ENCODE measurements at places on chromosomes 12 and 14.

GRCh38 chr12:3042394-3042793 is 34.8 kb upstream of the TSPAN9 start:
- peak; percentile 12 for DNase-seq

DNA sequence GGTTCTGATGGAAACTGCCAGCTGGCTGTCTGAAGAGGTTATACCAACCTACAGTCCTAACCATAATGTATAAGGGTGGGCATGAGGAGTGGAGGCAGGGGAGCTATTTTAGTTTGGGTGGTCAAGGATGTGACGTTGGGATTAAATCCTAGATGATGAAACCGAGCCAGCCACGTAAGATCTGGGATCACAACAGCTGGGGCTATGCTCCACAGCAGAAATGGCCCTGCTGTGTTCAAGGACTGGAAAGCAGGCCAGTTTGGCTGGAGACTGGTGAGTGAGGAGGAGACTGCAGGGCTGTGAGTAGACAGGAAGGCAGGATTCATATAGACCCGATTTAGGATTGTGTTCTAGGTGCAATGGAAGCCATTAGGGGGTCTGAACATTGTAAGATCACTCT is 66.1 kb downstream of the SAMD4A start:
- DNase-seq: no peak

GRCh38 chr12:25942709-25943108 is 15.8 kb upstream of the RASSF8 start:
- no peak for DNase-seq

- DNase-seq: peak; percentile 96
Observed at GRCh38 chr12:50763639-50764285, at the start of gene ATF1. Gene ATF1, plus strand, starts transcription at chr12:50764101. Its CDS starts 16,045 bp downstream, at chr12:50780146.

GRCh38 chr12:85519163-85519562 is 239.1 kb downstream of the ALX1 start:
- no peak for DNase-seq

DNA sequence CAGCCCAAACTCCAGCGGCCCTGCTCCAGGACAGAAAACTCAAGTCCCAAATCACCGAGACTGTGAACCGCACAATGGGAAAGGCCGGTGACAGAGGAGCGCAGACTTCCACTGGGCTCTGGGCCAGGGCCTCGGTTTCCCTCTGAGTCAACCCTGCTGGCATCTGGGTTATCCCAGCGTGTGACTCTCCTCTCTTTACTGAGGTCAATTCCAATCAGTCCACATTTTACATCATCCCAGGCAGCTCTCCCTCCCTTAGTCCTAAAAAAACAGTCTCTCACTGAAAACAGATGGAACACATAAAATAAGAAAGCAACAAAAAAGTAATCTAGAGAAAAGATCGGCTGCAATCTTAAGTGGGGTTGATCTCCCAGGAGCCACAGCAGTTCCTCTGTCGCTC is 36.9 kb downstream of the ITPK1 start:
- no peak for DNase-seq

DNA sequence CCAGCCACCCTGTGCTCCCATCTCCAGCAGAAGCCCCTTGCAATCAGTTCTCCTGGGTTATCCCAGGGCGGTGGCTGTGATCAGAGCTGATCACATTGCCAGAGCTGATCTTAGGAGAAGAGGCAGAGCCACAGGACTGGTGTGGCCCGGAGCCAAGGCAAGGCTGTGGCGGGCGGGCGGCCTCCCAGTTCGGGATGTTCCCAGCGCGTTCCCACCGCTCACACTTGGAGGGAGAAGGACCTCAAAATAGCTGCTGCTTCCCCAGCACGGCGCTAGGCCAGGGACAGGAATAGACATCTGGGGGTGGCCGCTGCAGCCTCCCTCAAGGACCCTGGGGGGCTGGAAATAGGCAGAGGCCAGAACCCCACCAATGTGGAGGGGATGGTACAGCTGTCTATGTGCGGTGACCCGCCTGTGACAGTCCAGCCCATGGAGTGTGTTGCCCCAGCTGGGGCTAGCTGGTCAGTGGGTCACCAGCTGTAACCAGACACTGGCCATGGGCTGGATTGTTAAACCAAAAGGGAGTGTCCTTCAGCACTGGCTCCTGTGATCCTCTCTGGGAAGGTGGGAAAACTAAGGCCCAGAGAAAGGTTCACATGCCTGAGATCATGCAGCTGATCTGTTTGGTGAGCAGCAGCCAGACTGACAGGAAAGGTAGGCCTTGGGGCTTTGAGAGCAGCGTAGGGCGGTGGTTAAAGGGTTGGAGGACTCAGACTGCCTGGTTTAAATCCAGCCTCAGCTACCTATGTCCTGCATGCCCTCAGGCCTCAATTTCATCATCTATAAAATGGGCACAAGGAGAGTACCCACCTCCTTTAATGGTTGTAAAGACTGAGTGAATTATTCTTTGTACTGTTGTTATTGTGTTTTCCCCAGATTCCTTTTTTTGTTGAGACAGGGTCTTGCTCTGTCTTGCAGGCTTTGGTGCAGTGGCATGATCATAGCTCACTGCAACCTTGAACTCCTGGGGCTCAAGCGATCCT is 8.0 kb upstream of the POP5 start:
- DNase-seq: no peak

- DNase-seq: no peak
Observed at GRCh38 chr12:10365696-10366405, 24.0 kb downstream of the KLRK1 start.

- DNase-seq: peak; percentile 95
Observed at GRCh38 chr14:73764406-73765280, 50.5 kb upstream of the PNMA1 start.

GRCh38 chr12:122420471-122421162 is 1.9 kb downstream of the CLIP1 start:
- DNase-seq: no peak

DNA sequence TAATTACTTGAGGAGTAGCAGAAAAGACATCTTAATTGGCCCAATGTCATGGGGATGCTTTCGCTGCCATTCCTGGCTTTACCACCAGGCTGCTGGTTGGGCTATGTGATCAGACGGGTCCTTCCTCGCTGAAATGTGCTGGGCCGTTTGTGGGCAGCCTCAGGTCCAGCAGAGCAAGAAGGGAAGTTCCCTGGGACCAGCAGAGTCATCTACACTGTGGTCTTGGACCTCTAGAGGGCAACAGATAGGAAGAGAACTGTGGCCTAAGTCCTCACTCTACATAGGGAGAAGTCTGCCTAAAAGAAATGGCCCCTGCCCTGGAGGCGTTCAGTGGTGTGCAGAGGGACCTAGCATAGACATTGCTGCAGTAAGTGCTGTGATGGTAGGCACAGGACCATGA is 10.9 kb downstream of the EVL start:
- peak; percentile 95 for DNase-seq

DNA sequence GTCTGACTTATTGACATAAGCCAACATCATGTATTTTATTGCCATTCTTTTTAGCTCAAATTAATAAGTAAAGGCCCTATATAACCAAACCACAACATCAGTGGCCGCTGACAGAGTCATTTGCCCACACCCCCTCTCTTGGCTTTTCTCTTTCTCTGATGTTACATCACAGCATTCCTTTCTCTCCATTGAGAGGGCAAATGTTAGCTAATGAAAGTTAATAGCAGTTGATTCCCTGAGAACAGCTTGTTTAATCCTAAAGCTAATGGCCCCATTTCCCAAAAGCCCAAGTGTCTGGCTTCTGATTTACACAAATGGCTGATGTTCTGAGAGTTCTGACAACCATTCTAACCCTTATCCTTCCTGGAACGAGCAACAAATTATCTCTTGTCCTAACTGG is 308.8 kb downstream of the SNAPC1 start:
- DNase-seq: no peak

DNA sequence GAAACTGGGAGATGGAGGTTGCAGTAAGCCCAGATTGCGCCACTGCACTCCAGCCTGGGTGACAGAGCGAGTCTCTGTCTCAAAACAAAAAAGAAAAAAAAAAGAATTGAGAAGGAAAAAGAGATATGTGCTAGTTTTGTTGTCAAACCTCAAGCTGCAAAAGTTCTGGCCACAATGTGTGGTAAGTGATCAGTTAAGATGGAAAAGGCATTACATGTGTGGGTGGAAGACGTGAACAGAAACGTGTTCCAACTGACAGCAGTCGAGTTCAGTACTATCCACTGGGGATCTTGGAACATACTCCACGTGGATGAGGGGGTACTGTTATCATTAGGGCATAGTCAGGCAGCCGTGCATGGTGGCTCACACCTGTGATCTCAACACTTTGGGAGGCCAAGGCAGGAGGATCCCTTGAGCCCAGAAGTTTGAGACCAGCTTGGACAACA is 17.3 kb downstream of the GPR68 start:
- DNase-seq: no peak

GRCh38 chr12:112881602-112882001 is 25.2 kb upstream of the OAS1 start:
- no peak for DNase-seq

DNA sequence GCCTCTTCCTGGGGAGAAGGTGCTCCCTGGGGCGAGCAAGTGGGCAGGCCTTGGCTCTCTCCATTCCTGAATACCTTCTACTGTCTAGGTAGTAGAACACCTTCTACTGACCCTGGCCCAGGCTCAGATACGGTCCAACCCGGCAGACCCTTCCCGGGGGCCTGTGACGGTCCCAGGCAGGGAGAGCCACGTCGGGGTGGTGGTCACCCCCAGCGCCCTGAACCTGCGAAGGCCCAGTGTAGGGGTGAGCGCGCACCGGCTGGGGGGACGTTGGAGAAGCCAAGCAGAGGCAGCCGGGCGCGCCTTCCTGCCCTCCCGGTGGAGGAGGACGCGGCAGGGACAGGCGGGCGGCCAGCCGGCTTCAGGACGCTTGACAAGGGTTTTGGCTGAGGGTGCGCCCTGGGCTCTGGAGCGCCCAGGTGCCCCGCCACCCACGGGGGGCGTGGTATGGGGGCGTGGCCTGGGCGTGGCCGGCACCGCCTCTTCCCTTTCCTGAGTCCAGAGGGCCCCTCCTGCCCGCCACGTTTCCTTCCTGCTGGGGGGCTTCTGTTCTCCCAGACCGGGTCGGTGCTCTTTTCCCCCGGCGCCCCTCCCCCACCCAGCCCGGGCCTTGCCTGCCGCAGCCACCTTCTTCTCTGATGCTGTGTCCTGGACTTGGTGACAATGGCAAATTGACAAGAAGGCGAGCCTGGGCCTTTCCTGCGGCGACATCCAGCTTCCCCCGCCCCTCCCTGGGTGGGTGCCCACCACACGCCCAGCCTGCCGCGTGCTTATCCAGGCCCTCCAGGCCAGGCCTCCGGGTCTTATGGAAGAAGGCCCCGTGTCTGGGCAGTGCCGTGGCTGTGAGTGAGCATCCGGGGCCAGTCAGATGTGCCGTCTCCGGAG is 24.5 kb upstream of the PPP1R13B start:
- no peak for DNase-seq

DNA sequence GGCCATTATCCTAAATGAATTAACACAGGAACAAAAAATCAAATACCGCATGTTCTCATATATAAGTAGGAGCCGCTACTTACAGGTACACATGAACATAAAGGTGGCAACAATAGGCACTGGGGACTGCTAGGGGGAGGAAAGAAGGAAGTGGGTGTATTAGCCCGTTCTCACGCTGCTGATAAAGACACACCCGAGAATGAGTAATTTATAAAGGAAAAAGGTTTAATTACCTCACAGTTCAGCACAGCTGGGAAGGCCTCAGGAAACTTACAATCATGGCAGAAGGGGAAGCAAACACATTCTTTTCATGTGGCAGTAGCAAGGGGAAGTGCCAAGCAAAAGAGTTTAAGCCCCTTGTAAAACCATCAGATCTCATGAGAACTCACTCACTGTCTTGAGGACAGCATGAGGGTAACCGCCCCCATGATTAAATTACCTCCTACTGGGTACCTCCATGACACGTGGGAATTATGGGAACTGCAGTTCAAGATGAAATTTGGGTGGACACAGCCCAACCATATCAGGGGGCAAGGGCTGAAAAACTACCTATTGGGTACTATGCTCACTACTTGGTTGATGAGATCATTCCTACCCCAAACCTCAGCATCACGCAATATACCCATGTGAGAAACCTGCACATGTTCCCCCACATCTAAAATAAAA is 16.4 kb upstream of the MIA2 start:
- peak; percentile 11 for DNase-seq

- no peak for DNase-seq
Observed at GRCh38 chr14:65792208-65792905, 379.8 kb downstream of the FUT8 start.

DNA sequence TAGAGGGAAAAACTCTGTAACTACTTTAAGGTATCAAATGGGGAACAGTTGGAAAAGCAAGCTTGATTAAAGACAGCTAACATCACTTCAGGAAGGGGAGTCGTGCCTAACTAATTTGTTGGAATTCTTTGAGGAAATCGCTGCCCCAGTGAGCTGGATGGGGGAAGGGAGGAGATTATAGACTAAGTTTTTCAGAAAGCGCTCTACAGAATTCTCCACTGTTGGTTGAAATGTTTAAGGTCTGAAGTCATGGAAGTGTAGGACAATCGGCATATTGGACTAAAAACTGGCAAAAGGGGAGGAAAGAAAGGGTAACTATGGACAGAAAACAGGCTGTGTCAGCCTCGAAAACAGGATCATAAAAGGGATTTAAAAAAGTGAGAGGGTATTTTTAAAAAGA is 229.9 kb upstream of the HMGA2 start:
- no peak for DNase-seq

DNA sequence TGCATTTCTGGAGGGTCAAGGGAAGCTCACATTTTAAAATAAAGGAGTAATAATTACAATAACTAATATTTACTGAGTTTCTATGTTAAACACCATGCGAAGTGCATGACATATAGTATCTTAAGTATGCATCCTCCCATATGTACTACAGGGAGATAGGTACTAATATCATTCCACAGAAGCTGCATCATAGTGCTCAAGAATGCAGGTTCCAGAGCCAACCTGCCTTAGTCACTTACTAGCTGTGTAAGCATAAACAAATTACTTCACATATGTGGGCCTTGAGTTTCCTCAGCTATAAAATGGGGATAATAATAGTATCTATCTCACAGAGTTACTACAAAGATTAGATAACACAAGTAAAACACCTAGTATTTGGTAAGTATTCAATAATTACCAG is 18.3 kb downstream of the ARMH4 start:
- DNase-seq: no peak

DNA sequence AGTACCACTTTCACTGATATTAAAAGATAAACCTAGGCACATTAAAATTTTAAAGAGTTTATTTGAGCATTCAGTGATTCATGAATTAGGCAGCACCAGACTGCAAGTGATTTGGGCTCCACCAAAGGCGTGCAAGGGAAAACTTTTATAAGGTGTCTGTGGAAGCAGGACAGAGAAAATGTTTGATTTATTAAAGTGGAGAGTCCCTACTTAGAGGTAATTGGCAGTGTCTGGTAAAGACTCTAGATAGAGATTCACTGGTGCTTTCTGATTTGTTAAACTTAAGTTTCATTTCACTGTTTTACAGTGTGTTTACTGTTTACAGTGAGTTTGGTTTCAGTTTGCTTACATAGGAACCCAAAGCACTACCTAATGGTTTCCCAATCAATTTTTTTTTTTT is 72.8 kb downstream of the ANKS1B start:
- DNase-seq: no peak

GRCh38 chr14:100914597-100915021 is 11.1 kb upstream of the RTL1 start:
- DNase-seq: no peak

GRCh38 chr12:124217508-124218242 is 77.2 kb upstream of the RFLNA start:
- peak; percentile 13 for DNase-seq

- no peak for DNase-seq
Observed at GRCh38 chr12:60101715-60102114, 505.9 kb downstream of the SLC16A7 start.

GRCh38 chr12:121964813-121965643 is 46.6 kb downstream of the CFAP251 start:
- DNase-seq: no peak
